ENCODE measurements at places on chromosomes 12 and 14.
A peak's percentile ranks its signal among the peaks of the same experiment; 100 is the strongest.

- no peak for DNase-seq
These were observed 23.6 kb upstream of the USP44 start for GRCh38 chr12:95574799-95575452.

- DNase-seq: no peak
These were observed 29.9 kb downstream of the HSPB8 start for GRCh38 chr12:119208626-119209061.

DNA sequence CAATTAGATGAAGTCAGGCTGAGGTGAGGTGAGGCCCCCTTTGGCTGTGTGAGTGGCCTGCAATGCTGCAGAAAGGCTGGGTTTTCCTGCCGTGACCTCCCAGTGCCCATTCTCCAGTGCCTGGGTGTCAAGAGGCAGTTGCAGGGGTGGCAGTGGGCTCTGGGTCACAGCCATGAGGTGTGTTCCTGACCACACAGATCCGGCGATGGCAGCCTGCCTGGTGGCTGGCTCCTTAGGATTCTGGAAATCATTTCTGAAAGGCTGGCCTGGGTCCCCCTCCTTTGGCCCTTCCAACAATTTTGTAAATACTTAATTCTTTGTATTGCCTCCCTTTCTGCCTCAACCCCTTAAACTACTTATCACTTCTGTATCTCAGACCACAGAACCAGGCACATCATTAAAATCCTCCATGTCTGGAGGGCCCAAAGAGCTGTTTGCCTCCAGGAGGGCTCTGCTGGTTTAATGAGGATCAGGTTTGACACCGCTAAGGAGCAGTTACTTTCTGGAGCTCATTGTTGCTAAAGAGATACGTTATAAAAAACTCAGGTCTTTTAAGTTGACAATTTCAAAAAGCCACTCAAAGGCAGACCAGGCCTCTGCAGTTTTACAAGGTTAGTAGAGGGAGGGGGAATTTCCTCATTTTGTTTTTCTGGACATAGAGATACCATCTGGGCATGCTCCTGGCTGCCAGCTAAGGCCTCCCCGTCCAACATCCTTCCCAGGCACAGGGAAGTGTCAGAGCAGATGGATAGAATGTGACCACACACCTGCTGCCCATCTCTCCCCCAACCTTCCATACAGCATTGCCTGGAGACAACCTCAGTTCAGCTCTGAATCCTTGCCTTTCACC lies 204.4 kb downstream of the FOXN3 start:
- DNase-seq: peak; percentile 18

GRCh38 chr12:95582230-95583058 lies 31.2 kb upstream of the USP44 start:
- DNase-seq: no peak

DNA sequence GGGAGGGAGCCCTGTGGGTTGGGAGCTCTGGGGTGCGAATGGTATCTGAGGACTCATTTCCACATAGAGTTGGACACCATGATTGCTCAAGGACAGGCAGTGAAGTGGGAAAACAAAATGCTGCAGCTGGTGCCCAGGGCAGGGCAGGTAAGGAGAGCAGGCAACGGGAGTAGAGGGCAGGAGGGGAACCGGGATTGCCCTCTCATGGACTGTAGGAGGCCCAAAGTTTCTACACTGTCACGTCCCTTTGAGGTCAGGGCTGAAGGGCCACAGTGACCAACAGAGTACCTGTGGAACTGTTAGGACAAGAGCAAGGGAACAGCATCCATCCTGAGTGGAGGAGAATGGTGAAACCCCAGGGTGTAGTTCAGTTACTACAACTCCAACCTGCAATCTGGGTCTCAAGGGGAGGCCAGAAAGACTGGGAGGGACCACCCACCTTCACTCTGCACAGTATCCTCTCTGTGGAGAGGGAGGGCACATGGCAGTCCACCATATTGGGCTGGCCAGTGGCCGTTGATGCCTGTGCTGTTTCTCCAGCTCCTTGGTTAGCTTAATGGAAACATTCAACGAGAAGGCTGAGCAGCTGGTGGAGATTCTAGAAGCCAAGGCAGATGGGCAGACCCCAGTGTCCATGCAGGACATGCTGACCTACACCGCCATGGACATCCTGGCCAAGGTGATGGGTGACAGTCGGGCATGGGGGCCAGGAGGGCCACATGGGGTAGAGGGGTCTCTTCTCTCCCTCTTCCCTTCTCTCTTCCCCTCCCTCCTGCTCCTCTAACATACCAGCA lies 22.2 kb downstream of the CYP46A1 start:
- no peak for DNase-seq

- no peak for DNase-seq
These were observed 506.4 kb downstream of the MED13L start for GRCh38 chr12:115771065-115771464.

GRCh38 chr14:26925876-26926584 lies 328.2 kb upstream of the NOVA1 start:
- DNase-seq: no peak

GRCh38 chr12:121711361-121712189 lies 977 bp upstream of the TMEM120B start:
- DNase-seq: no peak

- no peak for DNase-seq
These were observed 49.3 kb downstream of the C14orf132 start for GRCh38 chr14:96088481-96088880.

DNA sequence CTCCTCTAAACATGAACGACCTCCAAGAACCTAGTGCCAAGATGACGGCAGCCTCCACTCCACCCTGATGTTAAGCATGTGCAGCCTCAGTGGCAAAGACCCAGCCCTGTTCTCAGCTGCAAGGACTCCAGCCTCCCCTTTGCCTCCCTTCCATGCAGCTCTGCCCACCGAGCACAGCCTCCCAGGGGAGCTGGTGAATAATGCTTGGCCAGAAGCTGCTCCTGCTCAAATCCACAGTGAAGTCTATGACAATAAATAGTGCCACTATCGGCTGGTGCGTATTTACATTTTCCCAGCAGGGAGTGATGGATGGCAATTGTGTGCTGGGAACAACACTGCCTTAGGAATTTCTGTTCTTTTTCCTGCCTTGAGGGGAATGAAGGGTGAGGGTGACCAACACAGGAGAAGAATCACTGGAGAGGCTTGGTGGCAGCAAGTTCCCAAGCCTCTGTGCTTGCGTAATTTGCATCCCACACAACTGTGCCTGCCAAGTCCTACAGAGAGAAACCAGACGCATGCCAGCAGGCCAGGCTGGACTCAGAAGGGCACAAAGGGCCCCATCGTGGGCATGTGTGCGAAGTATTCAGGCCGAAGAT lies 29.9 kb upstream of the TC2N start:
- no peak for DNase-seq

GRCh38 chr14:61213191-61213621 lies 67.9 kb downstream of the TMEM30B start:
- no peak for DNase-seq

GRCh38 chr12:11787933-11788849 lies 138.7 kb downstream of the ETV6 start:
- no peak for DNase-seq

DNA sequence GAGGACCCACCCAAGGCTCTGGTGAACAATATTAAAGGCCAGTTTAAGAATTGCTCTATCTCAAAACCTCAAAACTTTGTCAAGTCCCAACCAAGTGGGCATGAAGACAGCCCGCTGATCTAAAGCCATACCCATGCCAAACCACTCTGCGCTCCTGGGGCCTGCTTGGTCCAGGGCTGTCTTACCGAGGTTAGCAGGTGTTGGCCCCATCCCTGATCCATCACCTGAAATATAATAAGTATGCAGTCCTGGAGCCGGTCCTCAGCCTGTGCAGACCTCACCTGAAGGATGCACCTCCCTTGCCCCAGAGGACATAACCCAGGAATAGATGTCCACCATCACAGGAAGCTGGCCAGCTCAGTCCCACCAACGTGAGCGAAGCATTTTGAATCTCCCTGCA lies 198.3 kb upstream of the FKBP4 start:
- no peak for DNase-seq

- DNase-seq: no peak
These were observed 28.8 kb downstream of the VPS37B start for GRCh38 chr12:122866950-122867607.

DNA sequence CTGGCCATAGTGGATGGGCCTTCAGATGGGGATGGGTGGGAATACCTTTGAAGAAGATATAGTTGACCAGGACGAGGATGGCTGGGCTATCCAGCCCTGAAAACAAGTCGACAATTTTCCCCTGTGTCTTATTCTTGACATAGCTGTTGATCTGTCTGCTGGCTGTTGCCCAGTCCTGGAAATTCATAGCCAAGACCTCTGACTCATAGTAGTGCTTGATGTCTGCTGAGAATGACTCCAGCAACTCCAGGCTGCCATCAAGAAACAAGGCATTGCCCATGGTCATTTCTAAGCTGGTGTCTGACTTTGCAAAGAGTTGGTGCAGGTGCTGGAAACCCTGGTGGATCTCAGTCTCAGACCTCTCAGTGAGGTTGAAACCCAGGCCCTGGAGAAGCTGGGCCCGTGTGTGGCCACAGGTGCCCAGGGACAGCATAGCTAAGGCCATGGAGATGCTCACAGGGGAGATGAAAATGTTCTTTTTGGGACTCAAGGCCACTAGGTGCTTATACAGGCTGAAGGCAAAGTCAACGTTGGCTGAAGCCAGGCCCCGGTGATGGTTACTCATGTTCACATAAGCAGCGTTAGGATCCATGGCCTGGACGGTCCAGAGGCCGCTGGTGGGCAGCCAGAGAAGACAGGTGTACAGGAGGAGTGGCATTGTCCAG lies 9.0 kb downstream of the SERPINA6 start:
- DNase-seq: no peak

DNA sequence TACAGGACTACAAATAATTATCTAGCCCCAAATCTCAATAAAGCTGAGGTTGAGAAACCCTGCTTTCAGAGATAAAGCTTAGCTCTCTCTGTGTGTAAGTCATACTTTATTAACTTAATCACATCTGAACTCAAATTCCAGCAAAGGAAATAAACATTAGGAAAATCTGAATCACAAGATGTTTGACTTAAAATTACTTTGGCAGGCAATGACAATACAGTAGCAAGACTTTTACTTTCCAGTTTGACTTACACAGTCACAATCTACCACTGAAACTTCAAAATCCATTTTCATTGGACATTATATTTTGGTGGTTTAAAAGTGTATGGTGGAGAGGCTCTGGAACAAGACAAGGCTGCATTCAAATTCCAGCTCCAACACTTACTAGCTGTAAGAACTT lies 11.4 kb downstream of the TMEM116 start:
- DNase-seq: no peak

- DNase-seq: no peak
These were observed 189.9 kb upstream of the CNTN1 start for GRCh38 chr12:40502322-40502721.

DNA sequence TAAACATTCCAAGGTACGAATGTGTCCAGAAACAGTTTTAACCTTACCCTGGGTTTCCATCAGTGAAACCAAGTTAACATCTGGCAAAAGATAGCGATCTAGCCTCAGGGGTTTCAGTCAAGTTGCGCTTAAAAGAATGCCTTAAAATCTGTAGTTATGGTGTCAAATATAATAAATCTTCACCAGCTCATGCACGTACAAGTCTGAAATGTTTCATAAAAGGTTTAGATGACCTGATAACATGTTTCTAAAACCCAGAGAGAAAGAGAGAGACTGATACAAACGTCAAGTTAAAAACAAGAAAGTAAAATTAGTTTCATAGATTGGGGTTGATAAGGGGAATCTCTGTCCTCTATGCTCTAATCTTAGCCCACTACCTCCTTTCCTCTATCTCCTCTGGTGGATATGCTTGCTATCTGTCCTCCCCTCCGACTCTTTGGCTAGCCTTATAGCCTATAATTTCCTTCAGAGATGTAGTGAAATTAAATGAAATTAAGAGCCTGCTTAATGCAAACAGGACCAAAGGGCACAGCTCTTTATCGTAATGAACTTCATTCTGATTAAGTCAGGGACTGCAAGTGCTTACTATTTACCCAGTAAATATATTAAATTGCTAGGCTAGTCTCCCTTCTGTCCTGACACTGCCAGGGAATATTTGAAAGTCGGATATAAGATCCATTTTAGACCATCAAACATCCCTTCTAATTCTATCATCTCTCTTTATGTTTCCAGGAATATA lies 18.4 kb upstream of the FOS start:
- no peak for DNase-seq

DNA sequence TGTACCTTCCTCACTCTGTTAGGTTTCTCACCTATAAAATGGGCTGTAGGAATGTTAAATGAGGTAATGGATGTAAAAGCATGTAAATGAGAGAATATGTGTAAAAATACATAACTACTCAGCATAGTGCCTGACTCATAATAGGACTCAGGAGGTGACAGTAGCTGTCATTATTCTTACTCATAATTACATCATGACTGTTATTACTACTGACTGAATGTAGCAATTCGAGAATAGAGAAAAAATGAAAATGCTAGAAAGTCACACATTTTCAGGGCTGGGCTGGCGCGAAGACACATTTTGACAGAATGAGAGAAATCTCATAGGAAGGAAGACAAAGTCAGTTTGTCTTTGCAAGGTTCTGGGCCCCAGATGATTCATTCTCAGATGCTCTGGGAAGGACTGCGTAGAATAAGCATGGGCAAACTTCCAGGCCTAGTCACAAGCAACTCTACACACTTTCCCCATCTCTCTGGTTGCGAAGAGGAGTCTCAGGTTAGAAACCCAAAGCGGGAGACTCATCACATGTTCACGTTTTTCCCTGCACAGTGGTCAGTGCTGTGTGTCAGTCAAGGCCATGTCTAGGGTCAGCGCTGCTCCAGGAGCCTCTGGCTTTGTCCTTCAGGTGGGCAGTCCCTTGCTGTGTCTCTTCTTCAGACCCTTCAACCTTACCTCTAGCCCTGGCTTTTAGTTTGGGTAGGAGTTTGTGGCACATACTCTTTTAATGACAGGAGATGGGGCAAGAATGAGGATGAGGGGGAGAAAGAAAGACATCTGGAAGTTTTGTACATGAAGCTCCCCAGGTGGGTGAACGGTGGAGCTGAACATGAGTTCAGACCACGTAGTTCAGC lies 8.4 kb downstream of the GPRC5A start:
- no peak for DNase-seq

- no peak for DNase-seq
These were observed 1.0 kb downstream of the ITFG2 start for GRCh38 chr12:2813214-2814185.

DNA sequence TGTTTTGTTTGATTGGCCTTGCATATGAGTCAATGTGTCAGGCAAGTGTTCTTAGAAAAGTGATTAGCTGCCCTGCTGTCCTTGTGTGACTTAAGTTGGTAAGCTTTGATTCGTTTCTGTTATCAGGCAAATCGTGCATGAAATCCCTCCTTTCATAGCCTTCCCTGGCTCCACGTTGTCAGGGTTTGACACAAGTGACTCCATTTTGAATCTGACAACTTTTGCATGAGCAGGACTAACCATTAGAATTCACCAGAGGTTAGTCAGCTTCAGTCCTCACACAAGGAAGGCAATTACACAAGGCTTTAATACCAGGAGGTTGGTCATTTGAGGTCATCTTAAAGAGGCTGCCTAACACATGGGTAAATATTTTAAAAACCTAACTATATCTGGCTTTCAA lies 68.2 kb downstream of the GPATCH2L start:
- DNase-seq: no peak

All from hematopoietic multipotent progenitor cell (in vitro differentiated cells).